ENCODE measurements at places on chromosomes 13 and 19.

DNA sequence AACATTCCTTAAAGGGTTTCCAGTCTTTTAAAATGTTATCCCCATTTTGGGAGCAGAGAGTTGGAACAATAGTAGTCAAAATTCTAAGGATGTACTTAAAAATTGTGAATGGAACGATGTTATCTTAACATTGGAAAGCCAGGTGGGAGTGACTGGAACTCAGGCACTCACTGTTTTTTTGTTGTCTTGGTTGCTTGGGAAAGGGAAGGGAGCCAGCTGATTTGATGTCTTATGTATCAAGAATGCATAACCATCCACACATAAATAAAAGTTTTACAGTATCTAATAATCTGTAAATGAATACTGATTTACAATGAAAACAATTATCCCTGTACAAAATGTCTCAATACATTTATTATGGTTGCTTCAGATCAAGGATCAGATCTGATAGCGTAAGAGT lies 88.7 kb downstream of the SLC10A2 start:
- DNase-seq, result no peak

DNA sequence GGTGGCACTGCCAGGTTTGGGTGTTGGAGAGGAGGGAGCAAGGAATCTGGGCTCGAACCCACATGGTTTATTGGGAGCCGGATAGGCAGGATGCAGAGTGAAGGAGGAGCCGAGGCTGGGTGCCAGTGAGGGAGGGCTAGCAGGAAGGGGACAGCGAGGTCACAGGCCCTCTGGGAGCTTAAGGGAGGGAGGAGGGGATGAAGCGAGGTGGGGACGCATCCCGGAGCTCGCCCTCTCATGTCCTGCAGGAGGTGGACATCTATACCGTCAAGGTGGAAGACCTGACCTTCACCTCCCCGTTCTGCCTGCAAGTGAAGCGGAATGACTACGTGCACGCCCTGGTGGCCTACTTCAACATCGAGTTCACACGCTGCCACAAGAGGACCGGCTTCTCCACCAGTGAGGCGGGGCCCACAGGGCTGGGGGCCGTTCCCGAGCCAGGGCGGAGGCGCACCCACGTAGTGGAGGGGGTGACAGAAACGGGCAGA lies 3.5 kb upstream of the ADM5 start:
- DNase-seq, result no peak

DNA sequence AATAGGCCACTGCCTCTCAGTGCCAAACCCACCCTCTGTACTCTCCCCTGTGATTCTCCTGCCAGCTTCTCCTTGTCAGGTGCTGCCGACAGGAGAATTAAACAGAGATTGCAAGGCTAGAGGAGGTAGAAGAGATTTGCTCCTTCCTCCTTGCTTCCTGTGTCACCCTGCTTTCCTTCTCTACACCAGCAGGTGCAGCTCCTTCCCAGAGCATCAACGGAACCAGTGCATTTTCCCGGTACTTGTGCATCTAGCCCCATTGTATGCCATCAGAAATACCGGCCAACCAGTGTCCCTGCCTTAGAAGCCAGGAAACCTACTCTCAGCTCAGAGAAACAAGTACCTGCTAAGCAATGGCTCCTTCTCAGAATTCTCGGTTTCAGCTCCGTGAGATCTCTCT lies 253.2 kb downstream of the SUCLA2 start:
- DNase-seq, result no peak

DNA sequence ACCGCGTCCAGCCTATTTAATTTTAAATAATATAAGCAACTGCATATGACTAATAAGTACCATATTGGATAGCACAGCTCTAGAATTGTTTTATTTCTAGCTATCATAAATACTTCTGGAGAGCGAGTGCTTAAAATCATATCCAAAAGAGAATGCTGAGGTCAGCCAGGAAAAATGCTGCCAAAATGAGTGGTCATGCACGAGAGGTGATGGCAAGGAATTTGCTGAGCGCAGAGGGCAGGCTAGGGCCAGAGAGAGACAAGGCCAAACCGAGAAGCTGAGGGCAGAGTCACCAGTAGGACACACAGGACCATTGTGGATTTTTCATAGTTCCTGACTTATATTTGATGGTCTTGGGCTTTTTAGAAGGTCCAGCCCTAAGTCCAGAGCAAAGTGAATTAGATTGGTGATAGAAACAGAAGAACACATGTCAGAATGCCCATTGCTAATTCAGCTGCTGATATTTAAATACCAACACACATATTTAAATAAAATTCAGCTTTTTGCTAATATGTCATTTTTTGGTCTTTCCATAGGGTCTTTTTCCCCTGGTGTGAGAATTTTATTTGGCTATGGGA lies 33.6 kb upstream of the UBL3 start:
- no peak for DNase-seq

GRCh38 chr13:97321616-97322321 lies 99.6 kb downstream of the MBNL2 start:
- DNase-seq, result no peak

- DNase-seq, result no peak
Observed at GRCh38 chr13:72489751-72490150, 237.7 kb downstream of the MZT1 start.

GRCh38 chr19:12092065-12092867 lies 27.7 kb downstream of the ZNF844 start:
- DNase-seq, result peak; percentile 97

DNA sequence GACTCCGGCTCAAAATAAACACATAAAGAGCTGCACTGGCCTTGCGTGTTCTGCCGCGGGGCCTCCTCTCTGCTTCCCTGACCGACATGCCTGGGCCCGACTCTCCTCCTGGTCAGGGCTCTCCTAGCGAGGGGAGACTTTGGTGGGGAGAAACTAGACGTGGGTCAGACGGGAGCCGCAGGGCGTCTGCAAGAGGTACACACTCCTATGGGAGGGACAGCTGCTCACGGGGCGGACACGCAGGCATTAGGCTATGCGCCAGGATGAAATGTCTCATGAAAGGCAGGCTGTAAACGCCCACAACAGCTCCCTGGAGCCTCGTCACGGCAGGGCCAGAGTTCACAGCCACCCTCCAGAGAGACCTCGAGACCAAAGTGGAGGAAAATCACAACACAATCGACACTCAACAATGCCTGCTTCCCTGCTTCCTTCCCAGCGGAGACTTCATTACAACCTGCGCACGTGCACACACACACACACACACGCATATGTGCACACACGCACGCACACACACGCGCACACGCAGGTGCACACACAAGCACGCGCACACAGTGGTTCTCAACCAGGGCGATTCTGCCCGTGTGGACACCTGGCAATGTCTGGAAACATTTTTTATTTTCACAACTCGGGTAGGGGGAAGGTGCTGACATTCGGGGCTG lies 5.8 kb downstream of the SLC39A3 start:
- DNase-seq, result no peak

Measured in GM03348 (cell line).